Ovary (tissue), 10 donors: ENCODE measurements at places on chromosomes 3 and 15. TPM values are rescaled to one million over a fixed set of nuclear protein-coding genes. Genes with fewer than 3 reads are reported as not detected.

NAALADL2 gene
- total RNA-seq, result 21.8 TPM

NRROS gene
- 6.3 TPM for total RNA-seq

CSTA gene
- 9.0 TPM for total RNA-seq

LIPH gene
- total RNA-seq, result 0.12 TPM

MORC1 gene
- 0.11 TPM for total RNA-seq

TM4SF18 gene
- 2.6 TPM for total RNA-seq

LIPC gene
- 0.28 TPM for total RNA-seq

CEP152 gene
- 2.7 TPM for total RNA-seq

SLCO3A1 gene
- 5.0 TPM for total RNA-seq

- no peaks in the 10 kb centered on the region for H3K36me3 ChIP-seq
- no peaks in the 10 kb centered on the region for H3K27me3 ChIP-seq
- peaks cover 11% of the 10 kb centered on the region for H3K4me1 ChIP-seq
- no peak for DNase-seq
- H3K4me3 ChIP-seq, result no peak overlapping the region
- H3K27ac ChIP-seq, result peak overlapping the region; percentile 80
Measured at GRCh38 chr15:66622591-66623022, 56.8 kb upstream of the LCTL start.

GRCh38 chr15:100764778-100765466, 114.7 kb upstream of the ALDH1A3 start:
- no peaks in the 10 kb centered on the region for H3K27me3 ChIP-seq
- no peak overlapping the region for H3K4me3 ChIP-seq
- H3K27ac ChIP-seq, result no peak overlapping the region

DNA sequence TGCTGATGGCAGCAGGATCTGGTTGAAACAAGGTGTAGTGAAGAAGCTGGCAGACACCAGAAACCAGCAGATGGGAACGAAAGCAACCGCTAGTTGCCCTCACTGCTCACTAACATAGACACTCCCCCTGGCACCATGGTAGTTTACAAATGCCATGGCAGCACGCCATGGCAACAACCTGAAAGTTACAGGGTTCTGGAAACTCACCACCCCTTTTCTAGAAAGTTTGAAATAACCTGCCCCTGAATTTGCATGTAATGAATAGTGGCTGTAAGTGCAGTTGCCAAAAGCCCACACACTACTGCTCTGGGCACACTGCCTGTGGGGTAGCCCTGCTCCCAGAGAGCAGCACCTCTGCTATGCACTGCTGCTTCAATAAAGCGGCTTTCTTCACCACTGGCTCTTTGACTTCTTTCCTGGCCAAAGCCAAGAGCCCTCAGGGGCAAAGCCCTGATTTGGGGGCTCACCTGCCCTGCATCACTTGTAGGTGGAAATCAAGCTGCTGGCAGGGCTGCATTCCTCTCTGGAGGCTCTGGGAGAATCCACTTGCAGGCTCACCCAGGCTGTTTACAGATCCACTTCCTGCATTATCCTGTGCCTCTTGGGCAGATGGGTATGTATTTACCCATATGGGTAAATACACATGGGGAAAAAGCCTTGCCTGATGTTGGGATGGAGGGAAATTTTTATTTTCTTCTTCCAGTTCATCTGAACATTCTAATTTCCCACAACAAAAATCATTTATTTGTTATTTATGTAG, 2.0 kb upstream of the GP9 start:
- H3K27me3 ChIP-seq, result no peaks in the 10 kb centered on the region
- no peak for DNase-seq
- no peak overlapping the region for H3K4me3 ChIP-seq
- peaks cover 8% of the 10 kb centered on the region for H3K4me1 ChIP-seq

DNA sequence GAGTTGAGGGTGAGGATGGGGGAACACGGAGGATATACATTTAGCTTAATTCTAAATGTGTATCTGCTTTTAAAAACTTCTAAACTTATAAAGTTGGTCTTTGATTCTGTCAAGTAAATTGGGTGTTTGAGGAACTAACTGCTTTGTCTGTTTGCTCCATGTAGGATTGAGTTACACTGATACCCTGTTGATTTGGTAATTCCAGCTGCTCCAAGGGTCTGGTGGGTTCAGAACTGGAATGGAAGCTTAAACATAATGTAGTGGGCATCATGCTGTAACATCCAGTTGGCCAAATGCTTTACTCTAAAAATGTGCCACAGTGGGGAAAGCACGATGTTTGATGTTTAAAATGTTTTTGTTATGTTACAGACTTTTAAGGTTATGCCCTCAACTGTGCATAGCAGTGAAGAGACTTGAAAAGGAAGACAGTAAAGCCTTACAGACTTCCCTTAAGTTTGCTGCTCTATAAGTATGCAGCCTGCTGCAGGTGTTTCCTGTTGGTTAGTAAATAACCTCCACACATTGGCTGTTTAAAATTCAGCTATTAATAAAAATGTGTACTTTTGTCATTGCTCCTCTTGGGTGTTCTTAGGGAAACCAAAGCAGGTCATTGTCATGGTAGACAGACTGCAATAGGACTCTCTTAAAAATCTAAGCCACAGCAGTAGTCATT, 5.9 kb upstream of the EDEM1 start:
- no peak overlapping the region for H3K4me3 ChIP-seq
- no peaks in the 10 kb centered on the region for H3K4me1 ChIP-seq
- H3K36me3 ChIP-seq, result no peaks in the 10 kb centered on the region
- H3K27ac ChIP-seq, result no peak overlapping the region
- DNase-seq, result no peak

GRCh38 chr3:126685021-126685420, 19.0 kb upstream of the CHCHD6 start:
- no peaks in the 10 kb centered on the region for H3K27me3 ChIP-seq
- no peak overlapping the region for H3K27ac ChIP-seq
- H3K4me3 ChIP-seq, result no peak overlapping the region
- DNase-seq, result no peak

GRCh38 chr3:23036728-23037127, 166.4 kb upstream of the UBE2E2 start:
- no peaks in the 10 kb centered on the region for H3K36me3 ChIP-seq
- H3K27me3 ChIP-seq, result no peaks in the 10 kb centered on the region
- DNase-seq, result no peak
- H3K4me3 ChIP-seq, result no peak overlapping the region
- H3K4me1 ChIP-seq, result no peaks in the 10 kb centered on the region

GRCh38 chr3:107111872-107112271, 265.4 kb upstream of the CCDC54 start:
- DNase-seq, result no peak
- no peak overlapping the region for H3K4me3 ChIP-seq
- no peaks in the 10 kb centered on the region for H3K27me3 ChIP-seq

GRCh38 chr3:116444819-116445310, 422 bp downstream of the LSAMP start:
- H3K36me3 ChIP-seq, result no peaks in the 10 kb centered on the region
- peak overlapping the region; percentile 32 for H3K4me3 ChIP-seq
- no peak for DNase-seq
- peak overlapping the region; percentile 7 for H3K27ac ChIP-seq
- no peaks in the 10 kb centered on the region for H3K27me3 ChIP-seq
- H3K4me1 ChIP-seq, result no peaks in the 10 kb centered on the region

- H3K36me3 ChIP-seq, result no peaks in the 10 kb centered on the region
- peaks cover 4% of the 10 kb centered on the region for H3K4me1 ChIP-seq
- H3K27me3 ChIP-seq, result no peaks in the 10 kb centered on the region
- DNase-seq, result no peak
- peak overlapping the region; percentile 57 for H3K4me3 ChIP-seq
- no peak overlapping the region for H3K27ac ChIP-seq
Measured at GRCh38 chr15:65285291-65286068, 1.2 kb downstream of the PARP16 start.

- peaks cover 9% of the 10 kb centered on the region for H3K4me1 ChIP-seq
- no peak overlapping the region for H3K4me3 ChIP-seq
- no peak for DNase-seq
- H3K27ac ChIP-seq, result peak overlapping the region; percentile 4
- no peaks in the 10 kb centered on the region for H3K36me3 ChIP-seq
- no peaks in the 10 kb centered on the region for H3K27me3 ChIP-seq
Measured at GRCh38 chr3:180871901-180872300, 40.6 kb upstream of the FXR1 start.

- H3K27ac ChIP-seq, result peak overlapping the region; percentile 19
- DNase-seq, result no peak
- no peaks in the 10 kb centered on the region for H3K36me3 ChIP-seq
- H3K27me3 ChIP-seq, result no peaks in the 10 kb centered on the region
- no peak overlapping the region for H3K4me3 ChIP-seq
- H3K4me1 ChIP-seq, result peaks cover 4% of the 10 kb centered on the region
Measured at GRCh38 chr3:123609063-123609462, 24.2 kb upstream of the HACD2 start.

- H3K36me3 ChIP-seq, result no peaks in the 10 kb centered on the region
- no peak for DNase-seq
- H3K27ac ChIP-seq, result no peak overlapping the region
- no peak overlapping the region for H3K4me3 ChIP-seq
Measured at GRCh38 chr15:88997531-88997930, 84.4 kb upstream of the MFGE8 start.

- no peaks in the 10 kb centered on the region for H3K36me3 ChIP-seq
- no peak overlapping the region for H3K4me3 ChIP-seq
- peaks cover 3% of the 10 kb centered on the region for H3K4me1 ChIP-seq
- H3K27ac ChIP-seq, result no peak overlapping the region
Measured at GRCh38 chr3:59750391-59750790, 700.6 kb upstream of the CFAP20DC start.

GRCh38 chr3:169984292-169984691, 17.7 kb downstream of the SEC62 start:
- DNase-seq, result peak; percentile 18
- no peaks in the 10 kb centered on the region for H3K4me1 ChIP-seq
- no peaks in the 10 kb centered on the region for H3K27me3 ChIP-seq
- no peaks in the 10 kb centered on the region for H3K36me3 ChIP-seq

DNA sequence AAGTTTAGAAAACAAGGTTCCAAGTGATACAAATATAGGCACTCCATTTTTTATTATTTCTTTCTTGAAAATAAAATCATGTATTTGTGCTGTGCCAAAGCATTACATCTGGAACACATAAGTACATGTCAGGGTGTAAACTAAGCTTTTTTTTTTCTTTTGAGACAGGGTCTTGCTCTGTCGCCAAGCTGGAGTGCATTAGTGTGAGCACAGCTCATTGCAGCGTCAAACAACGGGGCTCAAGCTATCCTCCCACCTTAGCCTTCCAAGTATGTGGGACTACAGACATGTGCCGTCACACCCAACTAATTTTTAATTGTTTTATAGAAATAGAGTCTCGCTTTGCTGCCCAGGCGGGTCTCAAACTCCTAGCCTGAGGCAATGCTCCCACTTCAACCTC, 9.0 kb downstream of the SPATA12 start:
- H3K27me3 ChIP-seq, result no peaks in the 10 kb centered on the region
- no peak overlapping the region for H3K4me3 ChIP-seq

GRCh38 chr3:139235192-139235591, 108.6 kb upstream of the MRPS22 start:
- DNase-seq, result no peak
- peak overlapping the region; percentile 92 for H3K27ac ChIP-seq
- H3K36me3 ChIP-seq, result no peaks in the 10 kb centered on the region
- H3K27me3 ChIP-seq, result no peaks in the 10 kb centered on the region
- H3K4me3 ChIP-seq, result no peak overlapping the region

DNA sequence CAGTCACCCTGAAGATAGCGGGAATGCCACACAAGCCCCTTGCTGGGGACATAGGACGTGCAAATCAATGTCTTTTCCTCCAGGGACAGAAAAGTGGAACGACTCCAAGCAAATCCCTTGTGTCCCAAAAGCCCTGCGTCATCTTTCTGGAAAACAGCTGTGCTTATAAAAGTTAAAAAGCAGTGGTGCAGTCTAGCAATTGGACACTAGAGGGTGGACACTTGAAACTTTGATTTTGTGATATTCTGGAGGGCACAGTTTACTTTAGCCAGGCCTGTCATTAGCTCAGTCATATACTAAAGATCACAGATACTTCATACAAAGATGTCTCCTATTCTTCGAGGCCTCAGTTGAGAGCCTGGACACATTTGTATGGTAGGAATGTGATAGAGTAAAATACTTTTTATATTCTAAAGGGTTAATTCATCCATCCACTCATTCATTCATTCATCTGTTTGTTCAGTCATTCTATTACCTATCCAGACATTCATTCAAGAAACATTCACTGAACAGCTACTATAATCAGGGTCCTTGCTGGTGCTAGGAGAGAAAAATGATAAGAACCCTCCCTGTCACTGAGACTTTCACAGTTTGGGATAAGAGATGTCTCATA, 63.8 kb upstream of the ANKRD34C start:
- no peak for DNase-seq
- H3K4me3 ChIP-seq, result no peak overlapping the region
- H3K27me3 ChIP-seq, result no peaks in the 10 kb centered on the region

DNA sequence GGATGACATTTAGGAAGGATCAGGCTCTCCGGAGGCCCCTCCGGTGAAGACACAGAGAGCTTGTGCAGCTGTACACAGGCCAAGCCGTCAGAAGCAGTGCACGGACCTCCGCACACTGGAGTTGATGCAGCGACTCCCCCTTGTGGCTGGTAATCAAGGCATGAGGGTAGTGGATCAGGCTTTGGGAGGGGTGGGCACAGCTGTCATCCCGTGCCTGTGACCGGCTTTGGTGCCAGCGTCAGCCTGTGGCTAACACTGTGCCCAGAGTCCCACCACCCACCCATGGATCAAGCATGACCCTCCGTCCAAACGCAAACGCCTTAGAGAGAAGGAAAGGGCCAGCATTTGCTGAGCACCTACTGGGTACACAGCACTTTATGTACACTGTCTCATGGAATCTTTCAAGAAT, 8.2 kb upstream of the GRIP2 start:
- H3K36me3 ChIP-seq, result no peaks in the 10 kb centered on the region
